ENCODE measurements at places on chromosomes 3 and 15.
A peak's percentile ranks its signal among the peaks of the same experiment; 100 is the strongest.

GRCh38 chr3:10392906-10393461 is 72.1 kb upstream of the SEC13 start:
- no peak for DNase-seq

DNA sequence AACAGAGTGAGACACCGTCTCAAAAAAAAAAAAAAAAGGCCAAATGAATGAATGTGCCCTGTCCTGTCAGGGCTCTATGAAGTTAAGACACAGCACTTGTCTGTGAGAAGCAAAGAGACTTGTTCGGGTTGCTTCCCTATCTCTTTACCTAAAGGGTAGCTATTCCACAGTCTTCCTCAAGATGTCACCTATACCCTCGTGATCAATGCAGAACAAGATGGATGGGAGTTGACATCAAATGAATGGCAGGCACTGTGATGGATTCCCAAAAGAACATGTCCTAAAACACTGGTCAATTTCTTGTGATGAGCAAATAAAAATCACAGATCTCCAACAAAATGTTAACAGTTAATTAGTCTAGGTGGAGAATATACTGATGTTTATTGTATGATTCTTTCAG is 9.5 kb downstream of the TADA3 start:
- no peak for DNase-seq

DNA sequence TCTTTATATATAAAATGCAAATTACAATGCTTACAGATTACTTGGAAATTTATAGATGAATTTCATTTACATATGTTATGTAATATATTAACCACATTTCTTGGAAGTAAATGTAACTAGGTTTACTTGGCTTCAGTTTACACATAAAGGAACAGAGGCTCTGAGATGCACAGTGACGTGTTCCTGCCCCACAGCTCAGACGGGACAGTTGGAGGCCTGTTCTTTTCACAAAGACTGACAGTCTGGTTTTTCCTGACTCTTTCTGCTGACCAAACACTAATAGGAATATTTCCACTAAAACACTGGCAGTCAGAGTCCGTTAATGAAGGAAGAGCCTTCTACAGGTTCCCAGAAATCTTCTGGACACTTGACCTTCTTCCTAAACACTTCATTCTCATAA is 336.1 kb downstream of the MFSD1 start:
- DNase-seq: no peak

- no peak for DNase-seq
These were observed 70.7 kb upstream of the PYGO1 start for GRCh38 chr15:55658886-55659285.

DNA sequence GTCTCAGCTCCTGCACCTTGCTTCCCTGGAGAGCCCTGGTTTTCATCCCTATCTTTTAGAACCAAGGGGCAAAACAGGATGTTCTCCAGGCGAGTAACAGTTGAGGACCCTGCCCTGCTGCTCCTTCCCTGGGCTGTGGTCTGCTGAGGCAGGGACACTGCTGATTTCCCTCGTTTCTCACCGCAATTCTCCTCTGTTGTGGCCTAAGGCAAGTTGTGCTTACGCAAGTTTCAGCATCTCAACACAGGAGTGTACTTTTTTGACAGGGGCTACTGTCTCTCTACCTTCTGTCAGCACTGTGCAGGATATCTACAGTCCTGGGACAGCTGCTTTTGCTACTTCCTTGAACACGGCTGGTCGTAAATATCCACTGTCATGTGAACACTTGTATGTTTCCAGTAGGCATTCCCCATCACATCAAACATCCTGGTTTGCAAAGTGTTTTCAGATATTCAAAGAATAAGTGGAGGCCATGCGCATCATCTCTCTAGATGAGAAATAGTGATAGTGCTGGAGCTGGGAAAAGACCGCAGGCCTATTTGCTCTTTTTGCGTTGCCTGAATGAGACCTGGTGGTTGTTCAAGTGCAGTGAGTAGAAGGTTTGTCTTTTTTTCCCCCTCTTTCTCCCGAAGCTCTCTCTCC is 110.1 kb upstream of the PLXNA1 start:
- DNase-seq: no peak

- DNase-seq: peak; percentile 65
These were observed 48.7 kb upstream of the CRTC3 start for GRCh38 chr15:90481023-90481422.

Data from activated naive CD8-positive, alpha-beta T cell treated with anti-CD3 and anti-CD28 coated beads, Interleukin-2, amount 10 ng/mL, durations not matched to agents 7 days and 5 days (primary cell).